ENCODE measurements at places on chromosomes 5 and 9. TPM values are rescaled to one million over a fixed set of nuclear protein-coding genes. Genes with fewer than 3 reads are reported as not detected.

GRCh38 chr9:22238809-22239684 lies 207.6 kb upstream of the DMRTA1 start:
- H3K4me1 ChIP-seq, result peaks cover 19% of the 10 kb centered on the region
- no peak overlapping the region for H3K4me3 ChIP-seq
- no peak for DNase-seq
- H3K27ac ChIP-seq, result no peak overlapping the region
- no peaks in the 10 kb centered on the region for H3K36me3 ChIP-seq

- no peaks in the 10 kb centered on the region for H3K36me3 ChIP-seq
- H3K4me3 ChIP-seq, result no peak overlapping the region
- no peak overlapping the region for H3K27ac ChIP-seq
- DNase-seq, result no peak
Observed at GRCh38 chr5:13809921-13810320, 134.6 kb downstream of the DNAH5 start.

- DNase-seq, result no peak
- H3K4me3 ChIP-seq, result no peak overlapping the region
Observed at GRCh38 chr5:152118676-152119470, 194.2 kb upstream of the GLRA1 start.

GRCh38 chr5:169248550-169248949 lies 52.4 kb downstream of the SLIT3 start:
- no peak overlapping the region for H3K4me3 ChIP-seq
- no peak overlapping the region for H3K27ac ChIP-seq
- H3K27me3 ChIP-seq, result no peaks in the 10 kb centered on the region

DNA sequence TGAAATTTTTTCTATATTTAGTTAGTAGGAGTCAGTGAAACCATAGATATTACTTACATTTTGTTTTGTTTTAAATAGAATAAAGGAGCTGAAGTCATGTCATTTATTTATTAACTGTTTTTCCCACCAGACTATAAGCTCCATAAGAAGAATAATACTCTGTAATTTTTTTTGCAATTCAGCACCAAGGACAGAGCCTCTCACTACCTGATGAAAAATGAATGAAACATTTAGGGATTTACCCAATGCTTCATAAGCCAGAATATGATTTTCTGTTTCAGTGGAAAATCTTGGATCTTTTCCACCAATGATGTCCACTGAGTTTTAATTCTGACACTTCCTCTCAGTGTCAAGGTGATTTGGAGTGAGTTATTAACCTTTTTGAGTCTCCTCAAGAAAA lies 624.9 kb upstream of the GRAMD2B start:
- H3K4me1 ChIP-seq, result no peaks in the 10 kb centered on the region
- no peaks in the 10 kb centered on the region for H3K36me3 ChIP-seq
- H3K27me3 ChIP-seq, result no peaks in the 10 kb centered on the region
- H3K4me3 ChIP-seq, result no peak overlapping the region
- no peak overlapping the region for H3K27ac ChIP-seq
- no peak for DNase-seq

DNA sequence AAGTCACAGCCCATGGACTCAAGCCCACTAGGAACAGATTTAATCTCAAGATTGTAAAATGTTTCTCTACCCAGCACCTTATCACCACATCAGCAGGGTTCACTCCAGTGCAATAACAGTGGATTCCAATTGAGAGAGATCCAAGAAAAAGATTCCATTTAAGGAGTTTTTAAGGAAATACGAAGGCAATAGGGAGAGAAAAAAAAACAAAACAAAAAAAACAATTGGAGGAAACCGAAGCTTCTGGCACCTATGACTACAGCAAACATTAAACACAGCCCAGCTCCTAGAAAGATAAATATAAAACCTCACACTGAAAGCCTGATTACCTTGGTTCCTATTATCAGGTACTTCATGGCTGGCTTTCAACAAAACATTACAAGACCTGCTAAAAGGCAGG lies 192.7 kb downstream of the DAB2IP start:
- no peak overlapping the region for H3K27ac ChIP-seq
- H3K4me3 ChIP-seq, result no peak overlapping the region
- H3K4me1 ChIP-seq, result no peaks in the 10 kb centered on the region
- H3K27me3 ChIP-seq, result no peaks in the 10 kb centered on the region
- no peaks in the 10 kb centered on the region for H3K36me3 ChIP-seq

DNA sequence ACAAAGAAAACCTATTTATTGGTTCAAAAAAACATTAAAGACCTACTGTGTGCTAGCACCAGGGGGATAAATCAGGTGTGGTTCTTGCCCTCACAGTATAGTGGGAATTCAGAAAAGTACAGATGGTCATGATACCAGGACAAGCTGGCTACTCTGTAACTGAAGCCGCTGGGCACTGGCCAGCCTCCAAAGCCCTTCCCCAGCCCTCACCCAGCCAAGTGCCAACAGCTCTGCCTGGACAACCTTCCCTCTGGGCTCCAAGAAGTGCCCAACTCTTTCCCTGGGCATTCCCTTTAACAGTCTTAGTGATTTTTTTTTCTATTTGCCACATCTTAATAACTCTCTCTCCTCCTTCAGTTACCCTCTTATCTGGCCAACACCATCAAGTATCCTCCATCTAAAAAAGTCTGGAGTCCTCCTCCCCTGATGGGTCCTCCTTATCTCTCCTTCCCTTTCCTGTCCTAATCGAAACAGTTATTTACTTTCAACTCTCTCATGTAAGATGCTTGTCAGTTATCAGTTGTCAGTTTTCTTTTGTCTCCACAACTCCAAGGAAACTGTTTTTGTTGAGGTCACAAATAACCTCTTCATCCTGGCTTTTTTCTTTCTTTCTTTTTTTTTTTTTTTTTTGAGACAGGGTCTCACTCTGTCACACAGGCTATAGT lies 13.3 kb upstream of the SEPTIN8 start:
- DNase-seq, result no peak
- H3K27ac ChIP-seq, result no peak overlapping the region
- H3K4me3 ChIP-seq, result no peak overlapping the region
- no peaks in the 10 kb centered on the region for H3K4me1 ChIP-seq
- H3K36me3 ChIP-seq, result no peaks in the 10 kb centered on the region

DNA sequence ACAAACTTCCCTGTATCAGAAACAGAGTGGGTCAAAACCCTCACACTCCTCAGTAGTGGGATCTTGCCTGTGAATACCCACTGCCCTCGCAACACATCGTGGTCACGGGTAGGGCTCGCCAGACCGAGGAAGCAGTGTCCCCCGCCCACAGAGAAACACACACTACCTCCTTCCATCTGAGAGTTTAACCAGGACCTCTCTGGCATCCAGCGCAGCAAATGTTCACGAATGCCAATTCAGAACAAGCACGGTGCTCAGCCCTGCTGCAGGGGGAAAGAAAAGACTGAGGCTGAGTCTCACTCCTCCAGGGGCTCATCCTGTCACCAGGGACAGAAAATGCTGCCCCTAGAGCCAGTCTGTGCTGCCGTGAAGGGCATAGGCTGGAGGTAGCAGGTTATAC lies 42.5 kb upstream of the SYNPO start:
- H3K27ac ChIP-seq, result peak overlapping the region; percentile 45
- H3K4me1 ChIP-seq, result no peaks in the 10 kb centered on the region
- no peak overlapping the region for H3K4me3 ChIP-seq
- peak; percentile 46 for DNase-seq
- H3K36me3 ChIP-seq, result no peaks in the 10 kb centered on the region

The ZNF169 gene
- polyA plus RNA-seq, result 3.2 TPM

The NIM1K gene
- polyA plus RNA-seq, result 0.21 TPM

The TAF11L5 gene
- polyA plus RNA-seq, result not detected

The SPOCK1 gene
- 2.1 TPM for polyA plus RNA-seq

The EXD3 gene
- polyA plus RNA-seq, result 15.6 TPM

The HRH2 gene
- polyA plus RNA-seq, result 1.9 TPM
